ENCODE measurements at places on chromosomes 1 and 21.

DNA sequence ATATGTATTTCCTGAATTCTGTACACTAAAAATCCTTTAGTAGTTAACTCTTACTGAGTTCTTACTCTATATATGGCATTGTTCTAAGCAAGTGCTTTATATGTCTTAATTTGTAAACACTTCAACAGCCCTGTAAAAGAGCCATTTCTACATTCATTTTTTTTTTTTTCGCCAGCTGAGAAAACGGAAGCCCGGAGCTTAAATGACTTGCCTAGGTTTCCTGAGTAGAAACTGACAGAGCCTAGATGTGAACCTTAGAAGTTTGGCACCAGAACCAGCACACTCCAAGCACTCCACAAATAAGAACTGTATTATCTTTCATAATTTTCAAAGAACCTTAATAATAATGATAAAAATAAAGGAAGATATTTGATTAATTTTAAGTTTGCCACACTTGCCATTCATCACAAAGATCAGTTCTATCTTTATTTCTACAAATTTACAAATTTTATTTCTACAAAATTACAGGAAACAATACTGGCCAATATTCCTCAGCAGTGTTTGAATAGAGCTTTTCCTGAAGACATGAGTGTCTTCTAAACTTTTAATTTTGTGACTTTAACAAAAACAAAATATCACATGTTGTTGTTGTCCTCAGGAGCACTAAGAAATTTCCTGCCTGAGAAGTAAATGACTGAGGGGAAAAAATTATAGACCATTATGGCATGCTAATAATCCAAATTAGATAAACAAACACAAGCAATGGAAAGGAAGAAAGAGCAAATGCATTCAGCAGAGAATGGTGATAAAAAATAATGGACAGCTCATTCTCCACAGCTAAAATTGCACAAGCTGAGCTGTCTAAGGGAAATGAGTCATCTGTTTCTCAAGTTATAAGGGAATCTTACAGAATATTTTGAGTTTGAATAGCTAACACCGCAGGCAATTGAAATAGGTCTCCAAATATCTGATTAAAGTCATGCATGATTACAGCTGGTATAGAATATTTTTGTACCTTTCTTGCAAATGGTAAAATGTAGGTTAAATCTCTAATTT is 71.2 kb downstream of the DPYD start:
- no peak for DNase-seq

DNA sequence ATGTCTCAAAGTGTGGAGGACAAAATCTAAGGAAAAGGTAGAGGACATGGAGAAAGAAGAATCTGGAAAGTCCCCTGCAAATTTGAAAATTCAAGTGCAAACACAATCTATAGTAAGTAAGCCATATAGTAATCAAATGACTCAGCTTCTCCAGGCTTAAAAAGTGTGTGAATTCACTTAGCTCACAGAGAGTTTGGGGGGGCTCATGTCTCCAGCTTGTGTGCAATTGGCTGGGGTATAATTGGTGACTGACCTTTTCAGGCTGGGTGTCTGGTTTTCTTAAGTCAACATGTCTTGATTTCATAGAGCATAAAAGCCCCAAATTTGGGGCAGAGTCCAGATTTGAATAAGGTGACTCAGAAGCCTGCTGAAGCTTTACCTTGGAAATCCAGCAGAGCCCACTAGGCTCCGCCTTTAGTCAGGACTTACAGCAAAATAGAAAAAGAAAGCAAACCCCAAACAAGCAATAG is 8.6 kb downstream of the CLDN14 start:
- DNase-seq, result peak; percentile 6

GRCh38 chr1:10649517-10650201 is 146.8 kb downstream of the CASZ1 start:
- DNase-seq, result no peak

- DNase-seq, result no peak
These were observed 521.6 kb upstream of the BEND5 start for GRCh38 chr1:49298304-49298703.

- DNase-seq, result no peak
These were observed 1.4 kb downstream of the LDLRAD1 start for GRCh38 chr1:54016343-54017282.

Data from stimulated activated CD8-positive, alpha-beta memory T cell treated with anti-CD3 and anti-CD28 coated beads, Interleukin-15, amount 100 ng/mL, for 48 hours (primary cell).